ENCODE measurements at places on chromosomes 16 and 17.

DNA sequence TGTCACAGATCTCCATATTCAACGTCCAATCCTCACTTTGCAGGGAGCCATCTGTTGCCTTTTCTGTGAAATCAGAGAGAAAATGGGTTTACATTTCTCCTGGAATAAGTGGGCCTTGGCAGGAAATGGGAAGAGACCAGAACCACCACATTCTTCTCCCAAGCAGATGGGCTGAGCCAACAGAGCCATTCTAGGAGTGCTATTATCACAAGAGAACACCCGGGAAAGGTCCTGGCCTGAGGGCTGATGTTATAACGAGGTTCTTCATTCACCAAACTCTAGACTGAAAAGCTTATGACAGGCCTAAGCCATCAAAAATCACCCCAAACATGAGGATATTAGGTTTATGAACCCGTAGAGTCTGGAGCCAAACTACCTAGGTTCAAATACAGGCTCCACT lies 64.7 kb downstream of the TOM1L2 start:
- no peak for DNase-seq

DNA sequence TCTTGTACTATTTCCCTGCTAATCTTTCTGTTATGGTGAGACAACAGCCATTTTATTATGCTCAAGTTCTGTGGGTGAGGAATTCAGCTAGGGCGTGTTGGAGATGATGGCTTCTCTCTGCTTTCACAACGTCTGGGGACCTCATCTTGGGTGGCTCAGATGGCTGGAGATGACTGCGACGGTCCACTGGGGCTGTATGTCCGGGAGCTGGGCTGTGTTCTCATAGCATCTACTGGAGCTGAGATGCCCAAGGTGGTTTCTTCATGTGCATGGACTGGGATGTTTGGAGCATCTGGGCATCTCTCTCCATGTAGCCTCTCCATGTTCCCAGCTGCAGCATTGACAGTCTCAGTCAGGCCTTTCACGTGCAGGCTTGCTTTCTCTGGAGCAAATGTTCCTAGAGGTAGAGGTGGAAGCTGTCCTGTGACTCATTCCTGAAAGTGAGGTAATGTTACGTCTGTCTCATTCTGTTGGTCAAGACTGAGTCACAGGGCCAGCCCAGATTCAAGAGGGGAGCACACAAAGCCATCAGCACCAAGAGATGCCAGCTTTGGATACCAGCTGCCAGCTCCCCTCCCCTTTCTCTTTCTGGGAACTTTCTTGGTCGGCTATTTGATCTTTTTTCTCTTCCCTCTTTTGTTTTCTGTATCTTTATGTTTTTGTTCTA lies 96.2 kb downstream of the RAP1GAP2 start:
- DNase-seq: no peak

GRCh38 chr17:59154721-59155438 lies at the start of gene SKA2:
Gene SKA2, minus strand, starts transcription at chr17:59155186. Its CDS starts 23 bp downstream, at chr17:59155163.
- DNase-seq: peak; percentile 99

GRCh38 chr17:72654706-72655105 lies 437.8 kb downstream of the SLC39A11 start:
- DNase-seq: no peak

- no peak for DNase-seq
Measured at GRCh38 chr16:54431041-54431996, 144.7 kb upstream of the IRX3 start.

DNA sequence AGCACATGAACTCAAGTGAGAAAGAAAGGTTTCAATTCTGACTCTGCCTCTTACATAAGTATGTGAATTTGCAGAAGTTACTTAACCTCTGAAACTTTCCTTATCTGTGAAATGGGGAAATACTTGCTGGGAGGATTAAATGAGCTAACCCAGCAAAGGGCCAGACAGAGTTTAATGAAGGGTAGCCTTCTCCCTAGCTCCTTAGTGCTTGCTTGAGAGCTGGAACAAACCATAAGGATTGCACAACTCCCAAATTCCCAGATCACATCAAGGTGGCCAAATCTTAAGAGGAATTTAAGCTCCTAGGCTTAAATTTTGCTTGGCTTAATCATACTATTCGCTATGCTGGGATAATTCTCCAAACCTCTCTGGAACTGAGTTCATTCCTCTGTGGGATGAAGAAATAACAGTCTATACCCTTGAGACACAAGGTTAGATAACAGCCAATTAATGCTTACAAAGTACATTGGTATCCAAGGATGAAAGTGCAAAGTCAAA lies 11.8 kb upstream of the WSB1 start:
- DNase-seq: no peak

GRCh38 chr17:7716901-7717755 lies at the start of gene DNAH2:
Gene DNAH2, plus strand, starts transcription at chr17:7717744. Its CDS starts 1,991 bp downstream, at chr17:7719735.
- DNase-seq: peak; percentile 32

GRCh38 chr17:65987988-65988387 lies 203.9 kb downstream of the CEP112 start:
- DNase-seq: no peak

DNA sequence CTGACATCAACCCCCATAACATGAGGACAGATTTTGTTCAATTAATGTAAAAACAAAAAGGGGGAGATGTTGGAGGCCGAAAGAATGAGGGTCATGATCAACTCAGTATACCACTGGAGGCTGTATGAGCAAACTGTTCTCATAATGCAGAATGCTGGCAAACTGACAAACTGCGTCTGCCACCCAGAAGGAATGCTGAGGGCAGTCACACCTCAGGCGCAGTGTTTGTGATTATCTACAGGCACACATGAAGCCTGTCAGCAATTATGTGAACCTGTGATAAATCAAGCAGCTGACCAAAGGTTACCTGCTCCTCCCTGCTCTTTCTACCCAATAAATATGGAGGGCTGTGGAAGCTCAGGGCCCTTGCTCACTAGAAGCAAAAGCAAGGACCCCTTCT lies 27.3 kb downstream of the CD300LG start:
- DNase-seq: no peak

GRCh38 chr16:69443927-69444631 lies 19.7 kb downstream of the CYB5B start:
- DNase-seq: no peak

GRCh38 chr17:47315451-47316266 lies 8.1 kb upstream of the EFCAB13 start:
- peak; percentile 48 for DNase-seq

GRCh38 chr16:11706180-11706742 lies 36.4 kb downstream of the TXNDC11 start:
- no peak for DNase-seq

- peak; percentile 69 for DNase-seq
Measured at GRCh38 chr16:89322321-89323119, 105.0 kb downstream of the ZNF778 start.

GRCh38 chr17:28698253-28698941 lies 13.3 kb downstream of the PROCA1 start:
- no peak for DNase-seq

- no peak for DNase-seq
Measured at GRCh38 chr16:47976636-47977210, 179.1 kb downstream of the ABCC12 start.

DNA sequence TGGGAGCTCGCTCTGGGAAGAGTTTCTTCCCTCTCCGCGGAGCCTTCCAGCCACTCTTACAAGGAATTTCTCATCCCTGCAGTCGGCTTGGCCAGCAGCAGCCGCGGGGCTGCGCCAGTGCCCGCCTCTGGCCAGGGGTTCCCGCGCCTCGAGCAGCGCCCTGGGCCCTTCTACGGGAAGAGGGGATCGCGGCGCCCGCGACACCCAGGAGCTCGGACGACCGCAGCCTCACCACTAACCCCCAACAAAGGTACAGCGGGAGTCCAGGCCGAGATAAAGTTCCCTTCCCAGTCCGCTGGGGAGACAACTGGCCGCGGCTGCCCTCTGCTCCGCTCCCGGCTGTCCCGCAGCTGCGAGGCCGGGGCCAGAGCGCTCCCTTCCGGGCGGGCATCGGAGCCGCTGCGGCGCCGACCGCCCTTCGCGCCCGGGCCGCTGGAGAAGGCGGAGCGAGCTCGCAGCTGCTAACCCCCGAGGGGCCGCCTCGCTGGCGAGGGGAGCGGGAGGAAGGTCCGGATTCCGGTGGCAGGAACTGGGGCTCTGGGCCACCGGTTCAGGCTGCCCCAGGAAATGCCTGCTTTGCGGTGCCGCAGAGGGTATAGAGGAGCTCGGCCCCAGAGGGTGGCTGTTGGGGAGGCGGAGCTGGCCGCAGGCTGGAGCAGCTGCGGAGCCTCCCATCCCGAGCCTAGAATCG lies 3.6 kb upstream of the HS3ST3B1 start:
- DNase-seq: no peak

GRCh38 chr17:16513873-16514272 lies 21.9 kb upstream of the LRRC75A start:
- DNase-seq: no peak

- DNase-seq: no peak
Measured at GRCh38 chr17:57572062-57572461, 173.0 kb downstream of the CCDC182 start.

DNA sequence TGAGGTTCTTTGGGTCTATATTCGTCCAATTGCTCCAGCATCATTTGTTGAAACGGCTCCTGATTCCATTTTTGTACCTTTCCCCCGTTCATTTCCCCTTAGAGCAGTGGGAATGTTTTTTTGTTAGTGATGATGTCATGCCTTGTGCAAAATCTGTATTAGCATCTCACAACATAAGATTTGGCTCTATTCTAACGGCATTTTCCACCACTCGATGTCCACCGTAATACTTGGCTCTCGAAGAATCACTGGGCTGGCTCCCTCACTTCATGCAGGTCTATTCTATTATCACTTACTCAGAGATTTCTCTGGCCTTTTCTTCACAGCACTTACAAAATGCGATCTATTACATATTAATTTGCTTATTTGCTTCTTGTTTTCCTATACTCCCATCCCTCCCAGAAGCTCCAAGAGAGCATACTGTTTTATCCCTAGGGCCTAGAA lies 571 bp upstream of the NME1 start:
- DNase-seq: no peak

GRCh38 chr17:10870336-10871050 lies 32.6 kb upstream of the PIRT start:
- no peak for DNase-seq

DNA sequence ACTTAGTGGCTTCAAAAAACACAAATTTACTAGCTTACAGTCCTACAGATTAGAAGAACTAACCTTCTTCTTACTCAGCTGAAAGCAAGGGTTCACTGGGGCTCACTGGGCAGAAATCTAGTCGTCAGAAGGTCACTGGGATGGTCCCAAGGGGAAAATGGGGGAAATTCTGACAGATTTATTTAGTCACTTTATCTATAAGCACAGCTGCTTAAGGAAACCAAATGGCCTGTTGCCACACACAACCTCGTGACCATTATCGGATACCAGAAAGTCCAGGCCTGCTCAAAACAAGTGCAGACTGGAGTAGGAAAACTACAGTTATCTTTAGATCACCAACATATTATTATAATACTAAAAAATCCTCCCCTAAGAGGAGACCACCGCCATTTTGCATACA lies 374.6 kb upstream of the ASIC2 start:
- DNase-seq: no peak

GRCh38 chr16:49443576-49443975 lies 70.0 kb downstream of the C16orf78 start:
- DNase-seq: no peak

GRCh38 chr16:19338335-19338734 lies 52.8 kb downstream of the CLEC19A start:
- no peak for DNase-seq

DNA sequence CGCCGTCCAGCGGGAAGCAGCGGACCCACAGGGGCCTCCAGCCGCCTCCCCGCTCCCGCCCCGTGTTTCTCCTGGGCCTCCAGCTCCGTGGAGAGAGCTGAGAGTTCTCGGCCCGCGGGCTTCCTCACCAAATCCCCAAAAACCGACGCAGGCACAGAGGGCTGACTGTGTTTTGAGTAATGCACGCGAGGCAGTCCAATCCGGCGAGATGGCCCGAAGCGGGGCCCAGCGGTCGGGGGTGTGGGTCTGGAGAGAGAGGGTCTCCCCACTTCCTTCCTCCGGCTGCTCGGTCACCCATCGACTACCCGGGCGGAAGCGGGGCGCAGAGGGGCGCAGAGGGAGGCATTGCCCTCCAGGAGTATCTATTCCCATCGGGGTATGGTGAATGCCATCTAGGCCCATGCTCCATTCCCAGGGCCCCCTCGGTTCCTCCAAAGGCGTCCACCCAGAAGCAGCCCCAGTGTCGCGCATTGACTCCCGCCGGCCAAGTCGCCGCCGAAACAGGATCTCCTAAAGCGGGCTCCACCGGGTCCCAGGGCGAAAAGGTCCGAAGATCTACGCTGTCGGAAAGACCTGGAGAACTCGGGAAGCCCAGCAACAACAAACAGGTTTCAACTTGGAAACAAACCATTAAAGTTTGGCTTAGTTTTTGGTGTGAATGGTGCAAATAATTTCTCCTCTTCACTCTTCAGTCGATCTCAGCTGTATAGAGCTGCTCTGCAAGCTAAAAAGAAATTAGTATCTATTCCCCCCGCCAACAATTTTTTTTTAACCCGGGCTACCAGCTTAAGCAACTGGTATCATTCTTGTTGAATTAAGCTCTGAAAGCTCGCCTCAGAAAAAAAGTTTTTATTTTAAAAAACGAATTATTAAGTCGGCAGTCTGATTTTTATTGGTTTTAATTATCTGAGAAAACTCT lies 19.2 kb upstream of the HOXB13 start:
- DNase-seq: no peak

GRCh38 chr17:82709024-82709675 lies 7.4 kb upstream of the FN3KRP start:
- no peak for DNase-seq

- DNase-seq: no peak
Measured at GRCh38 chr16:28038409-28038808, 25.1 kb downstream of the GSG1L start.

- DNase-seq: no peak
Measured at GRCh38 chr16:88673716-88674379, 11.0 kb upstream of the MVD start.

DNA sequence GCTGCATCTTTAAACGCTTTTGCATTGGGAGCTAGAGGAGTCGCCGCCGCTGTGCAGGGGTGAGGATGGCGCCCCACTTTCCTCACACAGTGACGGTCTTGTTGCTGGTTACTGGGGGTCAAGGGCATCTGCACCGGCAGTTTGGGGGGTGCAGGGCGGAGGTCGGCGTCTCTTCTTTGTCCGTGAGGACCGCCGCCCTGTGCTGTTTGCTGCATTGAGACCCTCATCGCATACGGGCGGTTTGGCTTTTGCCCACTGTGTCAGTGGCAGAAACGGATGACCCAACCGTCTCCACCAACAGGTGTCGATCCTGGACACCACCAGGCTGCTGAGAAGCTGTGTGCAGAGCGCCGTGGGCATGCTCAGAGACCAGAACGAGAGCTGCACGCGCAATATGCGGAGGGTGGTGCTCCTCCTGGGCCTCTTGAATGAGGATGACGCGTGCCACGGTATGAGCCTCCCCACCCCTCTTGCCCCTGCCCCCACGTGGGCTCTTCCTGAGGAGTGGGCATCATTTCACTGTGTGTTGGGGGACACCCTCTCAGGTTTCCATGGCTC lies 61.2 kb upstream of the ENDOV start:
- no peak for DNase-seq

- DNase-seq: no peak
Measured at GRCh38 chr17:34851961-34852540, 109.2 kb downstream of the CCT6B start.

DNA sequence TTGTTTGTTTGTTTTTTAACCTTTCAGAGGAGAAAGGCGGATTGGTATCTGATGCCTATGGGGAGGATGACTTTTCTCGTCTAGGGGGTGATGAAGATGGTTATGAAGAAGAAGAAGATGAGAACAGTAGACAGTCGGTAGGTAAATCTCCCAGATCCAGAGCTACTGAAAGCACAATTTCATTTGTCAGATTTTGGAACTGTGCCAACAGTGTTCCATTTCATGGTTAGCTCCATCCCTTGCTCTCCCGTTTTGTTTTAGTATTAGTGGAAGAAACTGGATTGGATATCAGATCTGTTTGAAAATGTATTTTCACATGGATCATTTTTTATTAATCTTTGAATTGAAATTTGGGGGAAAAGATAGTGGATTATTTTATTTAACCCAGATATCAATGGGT lies 1.4 kb downstream of the SAP30BP start:
- no peak for DNase-seq
